ENCODE measurements at places on chromosomes 6 and 20. TPM values are rescaled to one million over a fixed set of nuclear protein-coding genes. Genes with fewer than 3 reads are reported as not detected.

DNA sequence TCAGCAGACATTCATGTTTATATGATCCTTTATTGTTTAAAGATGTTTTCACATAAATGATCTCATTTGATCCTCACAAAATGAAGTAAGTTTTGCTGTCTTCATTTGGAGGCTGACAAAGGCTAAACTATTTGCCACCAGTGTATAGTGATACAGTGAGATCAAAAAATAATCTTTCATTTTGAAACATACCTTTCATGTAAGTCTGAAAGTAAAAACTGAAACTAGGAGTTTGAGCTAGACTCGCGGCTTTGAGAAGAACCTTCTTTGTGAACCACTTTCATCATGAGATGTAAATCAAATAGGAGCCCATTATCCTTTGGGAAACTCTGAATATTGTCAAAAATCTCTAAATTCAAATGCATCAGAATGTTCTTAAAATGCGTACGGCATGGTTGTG, 40.3 kb upstream of the SPTLC3 start:
- no peak for DNase-seq

DNA sequence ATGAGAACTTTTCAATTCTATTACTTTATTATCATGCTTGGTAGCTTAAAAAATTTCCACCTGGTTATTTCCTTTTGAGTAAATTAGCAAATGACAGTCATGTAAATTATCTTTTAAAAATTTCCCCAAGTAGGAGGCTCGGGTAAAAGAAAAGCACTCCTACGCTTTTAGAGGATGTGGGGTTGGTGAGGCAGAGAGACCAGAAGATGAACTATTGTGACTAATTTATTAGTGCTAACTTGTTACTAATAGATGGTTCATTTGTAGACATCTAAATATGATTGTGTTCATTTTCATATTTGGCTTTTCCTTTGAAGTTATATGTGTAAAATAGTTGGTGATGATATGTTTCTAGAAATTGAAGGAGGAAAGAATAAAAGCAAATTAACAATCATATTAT, 27.0 kb downstream of the ZNF292 start:
- peak; percentile 50 for DNase-seq

DNA sequence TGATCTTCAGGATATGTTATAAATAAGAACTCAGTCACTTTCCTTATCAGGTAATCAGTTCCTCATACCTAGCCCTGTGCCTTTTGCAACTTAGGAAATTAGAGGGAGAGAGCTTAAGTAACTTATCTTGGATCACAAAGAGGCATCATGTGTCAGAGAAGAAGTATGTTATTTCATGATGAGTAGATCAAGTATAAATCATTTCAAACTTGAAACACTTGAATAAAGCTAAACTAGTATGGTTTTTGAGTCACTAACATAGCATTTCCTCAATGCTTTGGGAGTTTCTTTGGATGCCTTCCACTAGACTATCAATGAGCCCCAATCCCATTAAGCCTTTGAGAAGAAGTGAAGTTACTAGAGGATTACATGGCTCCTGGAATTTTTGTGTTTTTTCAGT, 102.6 kb upstream of the TNFAIP3 start:
- no peak for DNase-seq

DNA sequence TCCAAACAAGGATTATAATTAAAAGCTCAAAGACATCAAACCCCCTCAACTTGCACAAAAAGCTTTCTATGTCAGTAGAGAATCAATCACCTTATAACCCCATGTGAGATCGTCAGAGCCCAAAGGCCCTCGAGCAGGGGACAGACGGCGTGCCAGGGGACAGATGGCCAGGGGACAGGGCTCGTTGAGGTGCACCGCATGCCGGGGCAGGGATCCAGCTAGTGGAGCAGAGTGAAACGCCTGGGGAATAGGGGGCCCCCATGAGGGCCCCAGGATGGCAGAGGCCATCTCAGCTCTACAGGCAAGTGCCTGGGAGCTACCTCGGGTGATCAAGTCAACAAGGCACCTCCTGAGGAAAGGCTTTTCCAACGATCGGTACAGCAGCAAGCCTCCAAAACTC, 28.6 kb downstream of the DIDO1 start:
- no peak for DNase-seq

TCP11 gene
- total RNA-seq: not detected

GRCh38 chr20:34110745-34111641, 1.1 kb downstream of the EIF2S2 start:
- DNase-seq: no peak

DNA sequence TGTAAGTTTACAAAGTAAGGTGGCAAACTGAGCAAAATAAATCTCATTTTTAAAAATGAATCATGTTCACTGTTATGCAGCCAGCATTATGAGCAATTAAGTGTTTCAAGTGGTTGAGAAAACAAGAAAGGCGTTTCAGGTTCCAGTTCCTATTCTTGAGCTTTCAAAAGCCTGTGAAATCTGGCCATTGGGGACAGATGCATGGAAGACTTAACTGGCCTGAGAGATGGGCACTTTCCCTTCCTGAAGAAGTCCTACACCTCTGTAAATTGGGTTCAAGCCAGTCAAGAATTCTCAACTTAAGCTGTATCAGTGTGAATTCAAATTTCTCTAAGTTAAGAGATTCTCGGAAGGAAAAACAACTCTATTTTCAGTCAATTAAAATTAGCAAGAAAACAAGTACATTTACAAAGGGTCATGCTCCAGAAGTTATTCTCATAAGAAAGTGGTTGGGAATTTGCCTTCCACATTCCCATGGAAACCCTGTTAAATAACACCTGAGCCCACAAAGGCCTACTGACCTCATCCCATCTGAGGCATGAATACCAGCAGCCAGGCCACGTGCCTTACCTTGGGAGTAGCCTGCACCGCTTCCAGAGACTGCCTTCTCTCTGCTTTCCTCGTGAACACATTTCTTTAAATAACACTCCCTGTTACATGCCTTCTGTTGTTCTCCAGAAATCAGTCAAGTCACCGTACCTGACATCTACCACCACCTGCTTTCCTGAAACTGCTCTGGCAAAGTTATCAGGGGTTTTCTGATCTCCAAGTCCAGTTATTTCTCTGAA, 19.4 kb downstream of the MAP3K5 start:
- DNase-seq: no peak

BCAS1 gene
- total RNA-seq: 0.09 TPM

MYLK2 gene
- 0.13 TPM for total RNA-seq

GRCh38 chr20:38445381-38445796, 10.3 kb upstream of the SNHG17 start:
- DNase-seq: no peak

GRCh38 chr6:91094341-91094740, 507.5 kb upstream of the MAP3K7 start:
- DNase-seq: no peak

BMP7 gene
- total RNA-seq: not detected

GRCh38 chr6:111381123-111381522, 101.9 kb downstream of the REV3L start:
- DNase-seq: no peak

F13A1 gene
- total RNA-seq: not detected

DNA sequence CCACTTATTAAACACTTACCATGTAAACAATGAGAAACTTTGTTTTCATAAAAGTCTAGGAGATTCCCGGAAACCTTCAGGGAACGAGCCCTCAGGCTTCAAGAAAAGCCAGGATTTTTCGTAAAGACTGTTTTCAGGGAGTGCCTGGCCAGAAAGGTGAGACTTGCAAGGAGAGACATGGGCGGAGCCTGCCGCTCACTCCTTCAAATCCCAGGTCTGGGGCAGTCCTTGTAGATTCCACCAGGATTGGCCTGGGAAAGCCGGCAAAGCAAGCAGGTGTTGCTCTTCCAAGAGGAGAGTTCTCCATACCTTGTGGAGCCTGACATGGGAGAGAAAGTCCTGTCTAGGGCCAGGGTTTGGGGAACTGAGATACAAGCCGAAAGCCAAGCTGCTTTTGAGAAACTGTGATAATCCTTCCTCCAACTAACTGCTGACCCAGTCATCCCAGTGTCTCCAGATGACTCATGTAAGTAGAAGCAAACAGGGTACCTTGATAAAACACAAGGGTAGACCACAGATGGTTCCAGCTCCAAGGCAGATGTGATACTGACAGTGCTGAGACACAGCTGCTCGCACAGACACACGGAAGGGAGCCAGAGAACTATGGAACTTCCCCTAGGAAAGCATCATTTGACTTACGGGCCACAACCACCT, 69.4 kb upstream of the NAA20 start:
- no peak for DNase-seq

DNA sequence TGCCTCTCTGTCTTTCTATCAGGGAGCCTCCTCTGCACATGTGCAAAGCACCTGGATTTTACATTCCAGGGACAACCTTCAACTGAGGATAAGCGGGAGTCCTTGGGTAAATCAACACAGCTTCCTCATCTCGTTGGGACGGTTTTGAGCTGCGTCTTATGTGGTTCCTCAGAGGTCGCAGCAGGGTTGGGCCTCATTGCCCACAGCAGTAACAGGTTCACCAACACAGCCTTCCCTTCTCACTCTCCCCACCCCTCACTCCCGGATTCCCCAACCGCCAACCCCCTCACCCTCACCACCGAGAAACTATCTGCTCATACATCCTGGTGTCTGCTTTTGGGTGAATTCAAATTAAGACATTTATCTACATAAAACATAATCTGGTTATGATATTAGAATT, 155.8 kb upstream of the GGTLC1 start:
- peak; percentile 28 for DNase-seq

KCNK5 gene
- total RNA-seq: 25.0 TPM

- DNase-seq: no peak
Measured at GRCh38 chr6:120816794-120817193, 517.5 kb downstream of the TBC1D32 start.

DNA sequence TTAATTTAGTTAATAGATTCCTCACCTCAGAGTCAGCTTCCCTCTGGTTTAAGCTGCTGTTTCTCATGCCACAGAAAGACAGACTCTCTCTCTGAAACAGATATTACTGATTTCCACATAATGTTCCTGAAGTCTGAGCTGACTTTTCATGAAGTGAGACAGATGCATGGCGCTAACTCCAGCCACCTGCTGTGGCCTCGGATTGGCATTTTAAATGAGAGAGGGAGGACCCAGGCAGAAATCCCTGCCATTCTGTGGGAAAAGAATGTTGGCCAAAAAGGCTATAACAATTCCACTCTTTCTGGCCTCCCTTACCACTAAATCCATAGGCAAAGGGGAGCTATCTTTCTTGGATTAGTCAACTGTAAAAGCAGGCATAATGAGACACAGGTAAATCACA, 354.1 kb upstream of the CDH4 start:
- no peak for DNase-seq

- DNase-seq: no peak
Measured at GRCh38 chr6:13268913-13269518, 59.3 kb downstream of the TBC1D7 start.

KCNQ2 gene
- total RNA-seq: not detected

- peak; percentile 61 for DNase-seq
Measured at GRCh38 chr20:3980260-3981131, 34.9 kb downstream of the RNF24 start.

DNA sequence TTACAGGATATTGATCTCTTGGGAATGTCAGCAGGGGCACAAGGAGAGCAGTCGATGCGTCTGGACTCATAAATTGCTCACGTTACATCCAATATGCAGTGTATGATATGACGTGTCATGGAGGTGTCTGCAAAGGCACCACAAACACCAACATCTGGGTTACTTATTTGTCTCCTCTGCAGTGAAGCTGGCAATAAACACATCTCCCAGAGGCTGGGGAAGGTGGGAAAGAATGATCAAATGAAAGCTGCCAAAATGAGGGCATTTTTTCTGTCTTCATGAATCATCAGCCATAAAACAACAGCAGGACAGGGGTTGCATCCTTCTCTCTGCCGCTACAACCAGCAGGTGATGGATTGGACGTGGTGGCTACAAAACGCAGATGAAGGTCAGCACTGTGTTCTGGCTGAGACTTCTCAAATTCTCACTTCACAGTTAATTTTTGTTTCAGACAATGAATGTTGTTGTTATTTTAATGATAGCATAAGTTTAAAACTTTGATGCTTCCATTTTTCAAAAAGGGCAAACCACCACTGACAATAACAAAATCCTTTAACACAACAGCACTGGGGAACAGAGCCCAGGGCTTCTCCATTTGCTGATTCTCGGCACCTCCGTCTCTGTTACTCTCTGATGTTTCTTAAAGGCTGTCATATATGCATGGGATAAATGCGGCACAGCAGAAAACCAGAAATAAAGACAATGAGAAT, 47.5 kb downstream of the ERMARD start:
- no peak for DNase-seq

CCN5 gene
- total RNA-seq: not detected

- DNase-seq: no peak
Measured at GRCh38 chr6:5896476-5897200, 110.1 kb downstream of the NRN1 start.

DNA sequence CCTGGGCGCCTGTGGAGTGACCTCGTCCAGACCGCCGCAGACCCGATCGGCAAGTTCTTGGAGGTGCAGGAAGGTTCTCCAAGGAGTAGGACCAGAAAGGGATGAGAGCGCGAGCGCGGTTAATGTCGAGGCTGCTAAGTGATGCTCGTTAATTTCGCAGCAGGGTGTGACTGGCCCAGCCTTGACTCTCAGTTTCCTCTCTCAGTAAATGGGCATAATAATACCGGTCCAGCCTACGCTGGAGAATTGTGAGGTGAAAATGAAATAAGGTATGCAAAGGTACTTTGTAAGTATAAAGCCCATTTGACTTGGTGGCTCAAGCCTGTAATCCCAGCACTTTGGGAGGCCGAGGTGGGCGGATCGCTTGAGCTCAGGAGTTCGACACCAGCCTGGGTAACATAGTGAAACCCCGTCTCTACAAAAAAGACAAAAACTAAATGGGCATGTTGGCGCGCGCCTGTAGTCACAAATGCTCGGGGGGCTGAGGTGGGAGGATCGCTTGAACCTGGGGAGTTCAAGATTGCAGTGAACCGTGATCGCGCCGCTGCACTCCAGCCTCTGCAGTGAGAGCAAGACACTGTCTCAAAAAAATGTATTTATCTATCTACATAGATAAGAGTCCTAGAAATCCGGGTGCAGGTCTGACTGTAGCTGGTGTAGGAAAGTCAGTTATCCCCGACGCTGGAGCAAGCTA, 634 bp upstream of the BTBD9 start:
- no peak for DNase-seq

- DNase-seq: no peak
Measured at GRCh38 chr6:54907355-54907754, 60.8 kb downstream of the FAM83B start.

DNA sequence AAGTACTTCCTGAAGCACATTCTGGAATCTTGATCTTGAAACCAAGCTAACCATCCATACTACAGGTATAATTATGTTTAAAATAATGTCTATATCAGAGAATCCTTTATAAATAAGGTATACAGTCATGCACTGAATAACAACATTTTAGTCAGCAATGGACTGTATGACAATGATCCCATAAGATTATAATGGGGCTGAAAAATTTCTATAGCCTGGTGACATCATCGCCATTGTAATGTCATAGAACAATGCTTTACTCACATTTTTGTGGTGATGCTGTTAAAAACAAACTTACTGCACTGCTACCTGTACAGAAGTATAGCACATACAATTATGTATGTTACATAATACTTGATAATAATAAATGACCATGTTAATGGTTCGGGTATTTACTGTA, 31.8 kb downstream of the RNF146 start:
- no peak for DNase-seq

EGFL8 gene
- total RNA-seq: 14.0 TPM
